Kidney capillary endothelial cell (primary cell): ENCODE measurements at places on chromosomes 4 and X.

DNA sequence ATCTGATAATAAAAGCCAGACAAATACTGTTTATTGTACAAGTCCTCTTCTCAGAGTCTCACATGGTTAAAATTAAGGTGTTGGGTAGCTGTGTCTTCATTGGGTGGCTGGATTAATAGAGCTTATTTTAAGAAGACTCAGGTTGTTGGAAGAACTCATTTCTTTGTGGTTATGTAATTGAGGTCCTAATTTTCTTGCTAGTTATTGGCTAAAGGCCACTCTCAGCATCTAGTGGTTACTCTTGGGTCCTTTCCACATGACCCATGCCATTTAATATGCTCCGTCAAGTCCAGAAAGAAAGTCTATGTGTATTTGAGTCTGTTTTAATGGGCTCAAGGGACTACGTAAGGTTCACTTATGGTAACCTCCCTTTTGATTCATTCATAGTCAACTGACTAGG lies 1668.6 kb upstream of the AGA start:
- DNase-seq, result no peak

DNA sequence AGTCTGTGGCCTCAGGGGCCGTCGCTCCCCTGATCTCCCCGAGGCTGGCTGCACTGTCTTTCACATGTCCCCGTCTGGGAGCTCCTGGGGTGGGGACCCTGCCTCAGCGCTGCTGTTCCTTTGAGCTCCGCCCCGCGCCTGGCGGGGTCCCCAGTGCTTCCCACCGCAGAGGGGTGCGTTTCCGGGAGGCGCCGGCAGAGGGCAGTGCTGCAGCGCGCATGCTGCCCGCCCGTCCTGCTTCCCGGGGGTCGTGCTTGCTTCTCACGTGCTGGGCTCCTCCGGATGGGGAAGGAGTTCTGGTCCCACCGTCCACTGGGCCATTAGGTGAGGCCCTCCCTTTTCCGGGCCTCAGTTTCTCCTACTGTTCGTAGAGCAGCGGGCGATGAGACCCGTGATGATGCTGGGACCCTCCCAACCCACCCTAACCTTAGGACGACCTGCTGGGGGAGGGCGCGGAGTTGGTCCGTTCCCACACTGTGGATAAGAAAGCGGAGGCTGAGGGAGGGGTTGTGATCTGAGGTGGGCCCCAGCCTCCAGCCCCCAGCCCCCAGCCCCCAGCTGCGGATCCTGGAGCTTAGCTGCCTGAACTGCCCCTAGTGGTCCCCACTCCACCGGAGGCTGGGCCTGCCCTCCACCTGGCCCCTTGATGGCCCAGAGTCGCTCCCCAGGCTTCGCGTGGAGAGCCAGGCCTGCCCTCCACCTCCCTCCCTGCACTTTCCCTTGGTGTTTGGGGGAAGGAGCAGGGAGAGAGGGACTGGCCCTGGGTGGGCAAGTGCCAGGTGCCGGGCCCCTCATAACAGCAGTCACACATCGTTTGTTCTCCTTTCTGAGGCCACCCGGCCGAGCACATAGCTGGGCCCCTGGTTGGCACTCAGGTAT lies 15.3 kb downstream of the CPZ start:
- DNase-seq, result no peak

DNA sequence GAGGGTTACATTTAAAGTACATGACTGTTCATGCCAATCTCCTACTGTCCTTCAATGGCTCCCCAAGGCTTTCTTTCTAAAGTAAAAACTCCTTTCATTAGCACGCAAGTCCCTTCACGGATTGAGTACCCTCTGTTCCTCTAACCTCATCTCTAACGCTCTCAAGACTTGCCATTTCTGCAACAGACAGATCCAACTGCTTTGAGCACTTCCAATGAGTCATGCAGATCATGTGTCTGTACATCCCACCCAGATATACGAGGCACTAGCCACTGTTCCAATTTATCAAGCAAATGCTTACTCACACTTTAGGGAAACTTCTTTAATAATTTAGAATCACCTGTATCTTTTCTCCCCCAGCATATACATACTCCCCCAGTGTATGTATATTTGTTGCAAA lies 332.5 kb upstream of the ZFP42 start:
- no peak for DNase-seq

- no peak for DNase-seq
These were observed 176.5 kb downstream of the GASK1B start for GRCh38 chr4:157996061-157997028.

DNA sequence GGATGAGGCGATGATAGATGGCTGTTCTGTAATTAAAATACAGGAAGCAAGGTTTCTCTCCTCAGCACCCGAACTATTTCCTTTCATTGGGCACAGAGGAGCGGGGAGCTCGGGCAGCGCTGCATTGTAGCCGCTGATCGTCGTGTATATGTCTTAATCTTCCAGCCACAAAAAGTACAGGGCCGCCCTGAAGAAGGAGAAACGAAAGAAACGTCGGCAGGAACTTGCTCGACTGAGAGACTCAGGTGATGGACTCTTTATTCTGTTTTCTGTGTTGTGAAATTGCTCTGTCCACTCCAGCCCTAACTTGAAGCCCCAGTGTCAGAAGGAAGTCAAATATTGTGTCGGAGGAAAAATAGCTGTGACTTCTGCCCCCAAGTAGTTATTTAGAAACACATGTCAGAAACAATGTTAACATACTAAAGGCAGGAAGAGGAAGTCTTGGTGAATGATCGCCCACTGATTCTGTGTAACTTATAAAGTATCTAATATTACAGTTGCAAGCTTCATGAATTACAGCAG lies 546 bp downstream of the ZRSR2 start:
- DNase-seq, result peak; percentile 11

- no peak for DNase-seq
These were observed 334.8 kb upstream of the KLF3 start for GRCh38 chr4:38328989-38329729.

DNA sequence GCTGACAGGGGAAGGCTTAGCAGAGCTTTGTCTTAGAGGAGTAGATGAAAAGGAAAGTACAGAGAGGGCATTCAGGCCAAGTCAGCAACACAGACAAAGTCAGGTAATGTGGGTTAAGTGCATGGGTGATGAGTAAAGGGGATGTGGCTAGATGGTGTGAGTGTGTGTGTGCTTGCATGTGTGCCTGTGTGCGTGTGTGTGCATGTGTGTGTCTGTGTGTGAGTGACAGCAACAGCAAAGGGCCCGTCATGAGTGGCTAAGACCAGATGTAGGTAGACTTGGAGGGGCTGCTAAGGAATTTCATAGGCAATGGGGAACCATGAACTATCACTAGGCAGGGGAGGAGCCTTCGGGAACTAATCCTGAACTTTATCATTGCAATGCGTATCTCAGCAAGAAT lies 2.2 kb upstream of the GPR78 start:
- DNase-seq, result no peak

- DNase-seq, result no peak
These were observed 110.9 kb upstream of the BMP2K start for GRCh38 chr4:78665216-78665770.

DNA sequence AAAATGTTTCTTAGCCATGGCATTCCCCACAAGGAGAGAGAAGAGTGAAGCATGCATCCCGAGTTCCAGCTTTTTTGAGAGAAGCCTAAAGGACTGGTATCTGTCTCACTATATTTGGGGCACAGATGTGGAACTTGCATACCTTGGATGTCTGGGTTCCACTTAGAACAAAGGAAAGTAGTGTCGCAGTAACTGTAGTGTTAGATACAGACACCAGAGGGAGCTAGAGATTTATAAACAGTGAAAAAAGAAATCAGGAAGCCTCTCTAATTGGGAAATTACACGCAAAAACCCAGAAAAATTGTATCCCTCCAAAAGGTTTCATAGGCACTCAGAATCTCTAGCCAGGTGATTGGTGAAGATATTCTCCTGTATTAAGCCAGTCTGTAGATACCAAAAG lies 34.4 kb downstream of the AGTR2 start:
- peak; percentile 3 for DNase-seq

DNA sequence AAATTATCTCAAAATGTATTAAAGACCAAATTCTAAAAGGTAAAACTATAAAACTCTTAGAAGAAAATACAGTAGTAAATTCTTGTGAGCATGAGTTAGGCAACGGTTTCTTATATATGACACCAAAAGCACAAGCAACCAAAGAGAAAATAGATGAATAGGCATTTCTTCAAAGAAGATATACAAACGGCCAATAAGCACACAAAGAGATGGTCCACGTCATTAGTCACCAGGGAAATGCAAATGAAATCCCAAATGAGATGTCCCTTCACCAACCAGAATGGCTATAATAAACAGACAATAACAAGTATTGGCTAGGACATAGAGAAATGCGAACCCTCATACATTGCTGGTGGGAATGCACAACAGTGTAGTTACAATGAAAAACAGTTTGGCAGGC lies 44.6 kb downstream of the RAB33A start:
- no peak for DNase-seq
